Iris pigment epithelial cell (primary cell): ENCODE measurements at places on chromosomes 6 and 20.
A peak's percentile ranks its signal among the peaks of the same experiment; 100 is the strongest.

DNA sequence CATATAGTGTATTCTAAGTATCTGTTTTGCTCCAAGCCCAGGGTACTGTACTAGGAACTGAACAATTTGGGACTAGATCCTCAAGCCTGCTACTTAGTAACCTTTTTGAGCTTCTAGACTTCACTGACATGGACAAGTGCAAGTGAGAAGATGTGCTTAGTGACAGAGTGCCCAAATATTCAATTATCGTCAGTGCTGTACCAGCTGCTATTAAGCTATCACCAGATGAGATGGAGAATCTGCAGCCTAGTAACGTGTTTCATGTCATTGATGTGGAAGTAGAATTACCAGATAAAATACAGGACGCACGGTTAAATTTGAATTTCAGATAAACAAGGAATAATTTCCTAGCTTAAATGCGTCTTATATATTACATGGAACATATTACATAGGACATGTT, 218.3 kb downstream of the ARID1B start:
- DNase-seq, result no peak

- no peak for DNase-seq
Measured at GRCh38 chr6:117870486-117871242, 36.4 kb upstream of the SLC35F1 start.

GRCh38 chr6:168793649-168794048, 352.7 kb downstream of the SMOC2 start:
- no peak for DNase-seq

- DNase-seq, result peak; percentile 59
Measured at GRCh38 chr6:158799051-158799792, 19.9 kb downstream of the EZR start.

- DNase-seq, result peak; percentile 36
Measured at GRCh38 chr20:36344517-36345132, 38.5 kb downstream of the DLGAP4 start.

DNA sequence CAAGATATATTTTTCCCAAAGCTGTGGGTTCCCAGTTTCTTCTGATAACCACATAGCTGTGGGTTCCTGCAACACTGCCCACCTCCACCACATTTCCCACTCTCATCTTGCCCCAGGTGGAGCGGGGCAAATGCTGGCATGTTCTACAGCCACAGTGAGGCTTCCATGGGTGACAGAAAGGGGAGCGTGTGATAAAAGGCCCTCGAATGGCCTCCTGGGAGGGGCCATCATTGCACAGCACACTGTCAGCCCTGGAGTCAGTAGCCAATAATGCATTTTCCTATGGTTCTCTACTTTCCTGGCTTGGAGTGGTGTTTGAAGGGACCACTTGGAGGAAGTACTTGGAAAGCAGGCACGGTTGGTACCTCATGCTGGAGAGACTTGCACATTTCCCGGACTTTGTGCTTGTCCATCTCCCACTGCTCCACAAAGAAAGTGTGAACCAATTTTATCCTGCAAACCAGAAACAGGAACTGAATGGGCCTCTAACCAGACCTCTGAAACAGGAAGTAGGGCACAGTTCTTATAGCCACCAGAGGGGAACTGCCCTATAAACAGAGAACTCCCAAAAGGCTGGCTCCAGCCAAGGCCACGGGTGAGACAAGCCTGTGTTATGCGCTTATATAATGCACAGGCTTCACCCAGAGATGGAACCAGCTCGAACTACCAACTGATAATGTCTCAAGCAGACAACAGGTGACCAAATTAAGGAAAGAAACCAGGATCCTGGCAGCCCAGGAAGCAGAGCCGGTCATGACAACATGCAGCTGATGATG, 8.6 kb downstream of the MAP3K5 start:
- DNase-seq, result no peak

- no peak for DNase-seq
Measured at GRCh38 chr6:43942616-43943015, 172.6 kb downstream of the VEGFA start.

- peak; percentile 100 for DNase-seq
Measured at GRCh38 chr20:2470423-2471193, at the start of gene SNRPB. Gene SNRPB (minus strand): TSS chr20:2470789. CDS start chr20:2470690, 99 bp downstream.

GRCh38 chr6:169646906-169647567, 54.8 kb downstream of the WDR27 start:
- DNase-seq, result no peak

DNA sequence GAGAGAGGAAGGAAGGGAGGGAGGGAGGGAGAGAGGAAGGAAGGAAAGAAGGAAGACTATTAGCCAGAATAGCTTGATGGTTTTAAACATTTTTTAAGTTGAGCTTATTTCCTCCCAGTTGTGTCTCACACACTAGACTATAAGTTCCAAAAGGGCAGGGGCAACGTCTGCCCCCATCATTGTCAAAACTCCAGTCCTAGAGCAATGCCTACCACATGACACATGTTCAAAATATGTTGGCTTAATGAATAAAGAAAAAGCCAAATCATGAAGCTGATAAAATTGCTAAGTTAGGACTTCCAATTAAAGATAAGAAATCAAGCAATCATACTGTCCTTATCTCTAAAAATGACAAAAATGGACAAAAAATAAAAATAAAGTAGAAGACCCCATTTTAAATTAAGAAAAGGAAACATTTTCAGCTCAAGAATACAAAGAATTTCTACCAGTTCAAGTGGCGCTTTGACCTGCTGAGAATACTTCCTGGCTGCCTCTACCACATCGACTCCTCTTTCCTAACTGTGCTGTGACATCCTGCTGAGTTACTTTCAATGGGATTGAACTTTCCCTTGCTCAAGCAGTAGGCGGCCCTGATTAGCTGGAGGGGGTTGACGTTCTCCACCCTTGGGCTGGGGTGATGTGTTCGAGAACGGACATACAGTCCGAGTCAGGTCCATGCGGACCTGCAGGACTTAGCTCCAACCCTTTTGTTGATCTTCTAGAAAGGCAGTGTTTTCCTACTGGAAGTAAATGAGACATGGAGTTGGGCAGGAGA, 283.9 kb upstream of the FOXQ1 start:
- DNase-seq, result peak; percentile 12
